Fibroblast of the aortic adventitia (primary cell): ENCODE measurements at places on chromosomes 7 and 10. TPM values are rescaled to one million over a fixed set of nuclear protein-coding genes. Genes with fewer than 3 reads are reported as not detected.

Gene SORCS1
- total RNA-seq: not detected in 2 replicates

Gene TMEM176B
- 1.9 TPM in 1 of 2 replicates, not detected in the other for total RNA-seq

Gene THNSL1
- 4.1 and 6.0 TPM in 2 replicates for total RNA-seq

Gene WNT16
- 0.16 and 2.7 TPM in 2 replicates for total RNA-seq

Gene HBP1
- 90.9 and 106 TPM in 2 replicates for total RNA-seq

Gene MBL2
- not detected in 2 replicates for total RNA-seq

Gene RSPH10B
- total RNA-seq: 0.63 TPM in 1 of 2 replicates, not detected in the other

Gene NPC1L1
- total RNA-seq: under 0.01 TPM in 1 of 2 replicates, not detected in the other

Gene CHRM2
- total RNA-seq: 1.2 and 26.4 TPM in 2 replicates

Gene PRF1
- total RNA-seq: not detected in 2 replicates

Gene HOXA10
- total RNA-seq: 0.08 TPM in 1 of 2 replicates, not detected in the other

Gene GNGT1
- total RNA-seq: not detected in 2 replicates

Gene SFRP4
- total RNA-seq: 40.9 and 171 TPM in 2 replicates

Gene FAM25C
- not detected in 2 replicates for total RNA-seq

Gene SUN3
- total RNA-seq: not detected in 2 replicates

Gene FBXL15
- 5.2 and 39.6 TPM in 2 replicates for total RNA-seq

Gene TMEM213
- 0.33 TPM in 1 of 2 replicates, not detected in the other for total RNA-seq
